Heart left ventricle (tissue), 16 donors: ENCODE measurements at places on chromosomes 7 and 10.

GRCh38 chr7:102305414-102306268 lies 19.0 kb downstream of the SH2B2 start:
- no peak for DNase-seq

DNA sequence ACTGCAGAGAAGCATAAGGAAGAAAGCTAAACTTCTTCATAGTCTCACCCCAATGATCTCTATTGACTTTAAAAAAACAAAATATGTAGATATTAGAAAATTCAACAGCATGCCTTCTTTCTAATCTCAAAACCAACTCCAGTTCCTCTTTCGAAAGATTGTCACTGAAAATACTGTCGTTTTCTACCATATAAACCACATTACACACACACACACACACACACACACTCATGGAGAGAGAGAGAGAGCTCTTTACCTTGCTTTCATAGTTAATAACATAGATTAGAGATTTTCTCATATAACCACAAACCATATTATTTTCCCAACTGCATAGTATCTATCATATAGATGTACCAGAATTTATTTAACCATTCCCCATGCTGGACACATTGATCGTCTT lies 296.2 kb upstream of the MGMT start:
- no peak for DNase-seq

GRCh38 chr10:59383436-59383835 lies 21.1 kb upstream of the FAM13C start:
- DNase-seq: no peak

GRCh38 chr10:96922978-96923948 lies 91.2 kb downstream of the LCOR start:
- no peak for DNase-seq

GRCh38 chr10:29811751-29812427 lies 177.1 kb upstream of the SVIL start:
- no peak for DNase-seq

GRCh38 chr10:68067029-68067428 lies 8.1 kb downstream of the HERC4 start:
- no peak for DNase-seq

GRCh38 chr7:45698303-45699014 lies 124.3 kb downstream of the ADCY1 start:
- DNase-seq: no peak

DNA sequence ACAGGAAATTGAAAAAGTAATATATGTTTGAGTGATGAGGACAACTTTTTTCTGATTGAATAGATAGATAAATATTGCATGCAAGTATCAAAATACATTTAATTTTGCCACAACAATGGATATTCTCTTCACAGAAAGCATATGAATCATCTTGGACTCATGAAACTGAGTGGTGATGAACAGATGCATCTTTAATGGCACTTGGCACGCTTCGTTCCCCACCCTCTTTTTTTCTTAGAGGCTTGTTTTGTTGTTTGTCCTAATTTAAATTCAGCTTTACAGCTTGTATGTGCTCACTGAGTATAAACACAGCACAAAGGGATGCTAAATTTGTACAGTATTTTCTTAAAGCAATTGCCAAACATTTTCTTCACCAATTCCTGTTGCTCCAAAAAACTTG lies 145.0 kb upstream of the YAE1 start:
- no peak for DNase-seq

DNA sequence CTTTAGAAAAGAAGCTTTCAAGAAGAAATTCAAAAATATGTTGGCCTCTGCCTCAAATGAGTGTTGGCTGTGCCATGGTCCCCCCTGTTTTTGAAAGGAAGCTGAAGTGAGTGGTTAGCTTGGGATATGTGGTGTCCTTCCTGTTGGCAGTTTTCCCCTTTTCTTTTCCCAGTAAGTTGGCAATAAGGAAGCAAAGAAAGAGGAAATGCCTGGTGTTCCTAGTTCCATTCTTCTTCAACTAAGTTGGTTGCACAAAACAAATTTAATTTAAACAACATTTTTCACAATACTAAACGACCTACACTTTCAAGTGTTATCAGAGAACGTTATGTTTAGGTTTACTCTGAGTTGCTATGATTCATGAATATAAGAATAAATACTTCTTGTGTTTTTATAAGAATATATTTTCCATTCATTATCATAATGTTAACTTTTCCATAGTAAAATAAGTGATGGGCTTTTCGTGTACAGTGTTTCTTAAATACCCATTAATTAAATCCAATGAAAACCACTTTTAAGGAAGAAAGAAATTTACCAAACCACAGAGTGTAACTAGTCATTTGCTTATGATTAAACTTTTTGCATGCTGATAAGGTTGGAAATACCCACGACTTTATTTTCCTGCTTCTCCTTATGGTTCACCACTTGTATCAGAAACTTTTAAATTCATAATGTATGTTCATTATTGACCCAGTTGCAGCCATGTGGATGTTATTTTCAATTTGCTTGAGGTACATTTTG lies 7.7 kb downstream of the HDAC9 start:
- DNase-seq: no peak

- DNase-seq: no peak
These were observed 13.7 kb upstream of the SAMD8 start for GRCh38 chr10:75097666-75098285.

DNA sequence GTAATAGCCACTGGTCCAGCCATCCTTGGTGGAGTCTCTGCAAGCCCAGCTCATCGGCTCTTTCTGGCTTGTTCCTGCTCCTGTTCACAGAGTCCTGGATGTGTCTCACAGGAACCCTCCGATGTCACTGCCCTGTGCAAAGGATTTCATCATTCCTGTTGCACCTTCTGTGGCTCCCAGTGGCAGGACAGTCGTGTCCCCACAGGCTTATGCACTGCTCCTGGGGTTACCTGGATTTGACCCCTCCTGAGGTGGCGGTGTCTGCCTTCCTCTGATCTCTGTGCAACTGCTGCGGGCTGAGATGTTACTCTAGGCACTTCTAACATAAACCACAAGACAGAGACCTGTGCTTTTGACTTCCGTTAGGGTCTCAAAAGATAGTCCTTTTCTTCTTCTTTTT lies 30.6 kb downstream of the APBB1IP start:
- DNase-seq: no peak

- no peak for DNase-seq
These were observed 2.3 kb downstream of the ATXN7L1 start for GRCh38 chr7:105874055-105874454.

DNA sequence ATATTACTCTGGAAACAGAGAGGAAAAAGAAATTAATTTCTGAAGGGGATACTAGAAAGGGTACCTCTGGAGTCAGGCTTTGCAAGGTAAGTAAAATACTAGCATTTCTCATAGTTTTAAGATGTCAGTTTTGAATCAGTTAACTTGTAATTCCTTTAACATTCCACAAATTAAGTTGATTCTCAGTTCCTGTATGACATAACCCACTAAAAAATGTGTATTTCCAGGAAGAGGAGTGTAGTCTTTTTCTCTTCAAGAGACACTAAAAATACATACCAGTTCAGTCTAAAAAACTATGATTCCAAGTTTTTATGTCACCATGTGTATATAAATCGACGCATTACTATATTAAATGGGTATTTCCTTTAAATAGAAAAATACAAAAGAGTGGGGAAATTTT lies 113.2 kb downstream of the CDK6 start:
- DNase-seq: no peak

DNA sequence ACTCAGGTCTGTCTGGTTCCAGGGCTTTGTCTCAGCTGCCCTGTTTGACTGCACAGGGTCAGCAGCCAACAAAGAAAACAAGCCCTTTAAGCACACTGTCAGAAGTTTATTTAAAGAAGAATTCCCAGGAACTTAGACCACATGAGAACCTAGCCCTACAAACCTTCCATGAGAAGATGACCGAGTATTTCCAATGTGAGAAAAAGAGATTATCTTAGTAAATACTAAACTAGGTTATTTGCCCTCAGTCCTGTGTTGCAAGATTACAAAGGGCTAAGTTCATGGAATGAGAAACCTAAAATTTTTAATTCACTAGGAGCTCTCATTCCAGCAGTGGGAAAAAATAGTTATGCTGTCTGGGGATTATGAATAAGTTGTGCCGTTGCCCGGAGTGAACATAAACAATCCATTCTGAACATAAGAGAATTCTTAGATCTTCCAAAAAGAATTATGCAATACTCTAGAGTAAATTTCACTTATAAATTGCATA lies 46.7 kb downstream of the NOC3L start:
- no peak for DNase-seq

- DNase-seq: no peak
These were observed 78.7 kb downstream of the CLEC2L start for GRCh38 chr7:139602143-139602722.

- DNase-seq: no peak
These were observed 11.5 kb downstream of the TPK1 start for GRCh38 chr7:144824360-144824759.

GRCh38 chr10:99297033-99297432 lies 32.1 kb upstream of the CNNM1 start:
- DNase-seq: no peak

DNA sequence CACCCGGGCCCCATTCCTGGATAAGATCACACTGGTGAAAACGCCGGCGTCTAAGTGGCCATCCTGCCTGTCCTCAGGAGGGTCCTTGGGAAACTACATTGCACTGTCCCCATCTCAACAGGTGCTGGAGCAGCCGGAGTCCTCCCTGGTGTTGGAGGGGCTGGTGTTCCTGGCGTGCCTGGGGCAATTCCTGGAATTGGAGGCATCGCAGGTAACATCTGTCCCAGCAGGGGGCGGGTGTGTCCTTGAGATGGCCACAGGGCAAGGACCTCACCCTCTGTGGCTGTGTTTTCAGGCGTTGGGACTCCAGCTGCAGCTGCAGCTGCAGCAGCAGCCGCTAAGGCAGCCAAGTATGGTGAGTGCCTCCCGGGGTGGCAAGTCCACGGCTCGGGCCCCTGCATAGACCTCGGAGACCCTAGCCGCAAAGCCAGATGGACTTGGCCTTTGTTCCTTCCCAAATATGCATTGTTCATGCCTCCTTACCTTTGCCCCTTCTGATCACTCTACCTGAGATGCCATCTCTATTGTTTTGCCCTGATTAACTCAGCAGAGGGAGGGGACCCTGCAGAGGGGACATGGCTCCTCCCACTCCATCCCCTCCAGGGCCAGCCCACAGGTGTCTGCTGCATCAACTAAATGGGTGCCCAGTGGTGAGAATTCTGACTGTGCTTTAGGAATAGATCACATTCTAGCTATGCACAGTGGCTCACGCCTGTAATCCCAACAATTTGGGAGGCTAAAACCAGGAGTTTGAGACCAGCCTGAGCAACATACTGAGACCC lies 23.8 kb downstream of the ELN start:
- no peak for DNase-seq

- DNase-seq: no peak
These were observed 31.4 kb downstream of the CASP7 start for GRCh38 chr10:113711142-113711541.

- DNase-seq: no peak
These were observed 128.2 kb upstream of the SDK1 start for GRCh38 chr7:3172768-3173280.

DNA sequence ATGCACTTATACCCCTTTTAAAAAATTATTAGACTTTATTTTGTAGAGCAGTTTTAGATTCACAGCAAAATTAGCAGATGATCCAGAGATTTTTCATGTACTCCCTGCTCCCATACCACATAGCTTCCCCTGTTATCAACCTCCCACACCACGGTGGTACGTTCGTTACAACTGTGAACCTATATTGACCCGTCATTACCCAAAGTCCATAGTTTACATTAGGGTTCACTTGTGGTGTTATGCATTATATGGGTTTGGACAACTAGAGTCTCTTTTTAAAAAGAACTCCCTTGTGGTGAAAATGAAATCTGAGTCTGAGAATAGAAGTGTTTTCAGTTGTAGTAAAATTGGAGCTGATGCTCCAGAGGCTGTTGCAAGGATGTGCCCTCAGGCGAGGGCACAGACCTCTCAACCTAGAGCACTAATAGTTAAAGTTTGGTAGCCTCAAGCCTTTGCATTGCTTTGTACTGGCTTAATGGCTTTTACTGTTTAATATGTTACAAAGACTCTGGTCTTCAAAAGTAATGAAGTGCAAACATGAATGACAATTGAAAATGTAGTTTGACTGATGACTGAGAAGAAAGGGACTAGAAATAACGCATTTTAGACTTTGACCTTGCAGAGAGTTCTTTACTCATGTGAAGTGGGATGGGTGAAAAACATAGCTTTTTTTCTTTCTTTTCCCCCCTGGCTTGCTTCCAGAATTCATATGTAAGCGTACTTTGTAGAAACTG lies 30.6 kb upstream of the CSTF2T start:
- DNase-seq: no peak

DNA sequence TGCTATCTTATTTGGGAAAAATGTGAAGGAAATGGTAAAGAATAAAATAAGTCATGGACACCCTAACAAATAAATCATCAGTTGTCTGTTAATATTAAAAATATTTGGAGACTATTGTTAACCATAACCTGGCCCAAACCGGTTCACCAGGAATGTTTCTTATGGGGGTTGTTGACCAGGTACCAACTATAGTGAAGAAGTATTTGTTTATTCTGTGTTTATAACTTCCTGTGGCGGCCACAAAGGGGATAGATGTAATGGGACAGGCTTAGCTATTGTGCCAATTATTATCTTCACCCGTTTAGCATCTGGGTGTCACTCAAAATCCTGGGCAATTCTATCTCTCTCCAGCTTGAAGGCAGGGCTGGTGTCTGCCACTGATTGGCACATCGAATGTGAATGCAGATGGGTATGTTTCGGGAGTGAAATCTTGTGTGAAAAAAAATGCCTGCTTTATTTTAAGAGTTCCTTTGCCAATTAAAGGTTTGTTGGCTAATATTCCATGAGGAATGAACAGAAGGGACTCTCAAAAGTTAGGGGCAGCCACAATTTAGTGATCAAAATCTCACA lies 500.9 kb downstream of the ARL4A start:
- DNase-seq: no peak

DNA sequence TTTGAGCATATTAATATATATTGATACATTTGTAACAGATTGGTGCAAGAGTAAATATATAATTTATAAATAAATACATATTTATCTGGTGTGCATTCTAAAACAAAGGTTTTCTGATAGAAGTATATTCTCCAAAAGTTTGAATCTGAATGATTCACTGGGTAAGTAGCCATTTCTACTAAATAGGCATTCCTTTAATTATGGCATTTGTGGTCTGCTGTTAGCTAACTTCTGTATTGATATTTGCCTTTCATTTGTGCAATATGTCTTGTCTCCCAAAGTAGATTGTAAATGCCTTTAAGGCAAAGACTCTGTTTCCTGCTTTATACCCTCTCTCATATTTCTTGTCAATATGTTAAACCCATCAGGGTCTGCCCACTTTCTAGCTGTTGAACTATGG lies 11.1 kb upstream of the ARID5B start:
- no peak for DNase-seq

DNA sequence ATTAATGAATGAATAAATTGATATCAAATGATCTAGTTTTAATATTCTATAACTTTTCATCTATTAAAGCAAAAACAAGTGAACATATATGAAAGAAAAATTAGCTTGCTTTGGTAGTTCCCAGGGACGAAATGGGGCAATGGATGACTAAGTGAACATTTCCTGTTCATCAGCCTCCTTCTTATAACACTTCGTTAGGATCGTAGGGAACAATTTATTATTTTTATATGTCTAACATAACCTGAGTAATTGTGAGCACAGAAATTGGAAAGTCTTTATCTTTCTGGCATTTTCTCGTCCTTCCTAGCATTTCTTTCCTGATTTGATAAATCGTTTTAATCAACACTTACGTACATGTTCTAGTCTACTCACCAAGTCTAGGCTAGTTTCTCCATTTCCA lies 59.1 kb upstream of the PPP1R3C start:
- DNase-seq: no peak

- DNase-seq: no peak
These were observed 538.9 kb downstream of the INHBA start for GRCh38 chr7:41163991-41164390.

- peak; percentile 54 for DNase-seq
These were observed 26.4 kb downstream of the AP5Z1 start for GRCh38 chr7:4801839-4802231.
